ENCODE measurements at places on chromosomes 2 and 18.
A peak's percentile ranks its signal among the peaks of the same experiment; 100 is the strongest.

- no peak for DNase-seq
Observed at GRCh38 chr2:85797921-85798320, 44.1 kb downstream of the ATOH8 start.

GRCh38 chr18:44229693-44230108 lies 451.0 kb upstream of the SETBP1 start:
- peak; percentile 62 for DNase-seq

DNA sequence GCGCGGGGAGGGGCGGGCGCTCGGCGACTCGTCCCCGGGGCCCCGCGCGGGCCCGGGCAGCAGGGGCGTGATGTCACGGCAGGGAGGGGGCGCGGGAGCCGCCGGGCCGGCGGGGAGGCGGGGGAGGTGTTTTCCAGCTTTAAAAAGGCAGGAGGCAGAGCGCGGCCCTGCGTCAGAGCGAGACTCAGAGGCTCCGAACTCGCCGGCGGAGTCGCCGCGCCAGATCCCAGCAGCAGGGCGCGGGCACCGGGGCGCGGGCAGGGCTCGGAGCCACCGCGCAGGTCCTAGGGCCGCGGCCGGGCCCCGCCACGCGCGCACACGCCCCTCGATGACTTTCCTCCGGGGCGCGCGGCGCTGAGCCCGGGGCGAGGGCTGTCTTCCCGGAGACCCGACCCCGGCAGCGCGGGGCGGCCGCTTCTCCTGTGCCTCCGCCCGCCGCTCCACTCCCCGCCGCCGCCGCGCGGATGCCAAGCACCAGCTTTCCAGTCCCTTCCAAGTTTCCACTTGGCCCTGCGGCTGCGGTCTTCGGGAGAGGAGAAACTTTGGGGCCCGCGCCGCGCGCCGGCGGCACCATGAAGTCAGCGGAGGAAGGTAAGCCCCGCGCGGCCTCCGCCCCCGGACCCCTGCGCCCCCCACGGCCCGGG lies at the start of gene NFATC1:
Gene NFATC1 (plus strand): TSS at position 170 of the 644 bp plus-strand sequence. CDS start 295 bp downstream, at position 465.
- DNase-seq: no peak

DNA sequence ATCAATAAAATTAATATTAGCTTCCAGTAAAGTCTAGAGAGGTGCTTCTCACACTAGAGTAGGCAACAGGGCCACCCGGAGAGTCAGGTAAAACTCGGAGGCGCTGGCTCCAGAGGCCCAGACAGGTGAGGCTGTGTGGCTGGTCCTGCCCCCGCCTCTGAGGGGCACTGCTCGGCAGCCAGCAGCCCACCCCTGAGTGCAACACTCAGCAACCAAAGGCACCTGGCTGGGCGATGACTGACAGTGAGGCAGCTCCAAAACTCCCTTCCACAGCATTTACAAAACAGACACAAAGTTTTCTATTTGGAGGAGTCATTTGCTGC lies 138.8 kb upstream of the ID2 start:
- DNase-seq: no peak

DNA sequence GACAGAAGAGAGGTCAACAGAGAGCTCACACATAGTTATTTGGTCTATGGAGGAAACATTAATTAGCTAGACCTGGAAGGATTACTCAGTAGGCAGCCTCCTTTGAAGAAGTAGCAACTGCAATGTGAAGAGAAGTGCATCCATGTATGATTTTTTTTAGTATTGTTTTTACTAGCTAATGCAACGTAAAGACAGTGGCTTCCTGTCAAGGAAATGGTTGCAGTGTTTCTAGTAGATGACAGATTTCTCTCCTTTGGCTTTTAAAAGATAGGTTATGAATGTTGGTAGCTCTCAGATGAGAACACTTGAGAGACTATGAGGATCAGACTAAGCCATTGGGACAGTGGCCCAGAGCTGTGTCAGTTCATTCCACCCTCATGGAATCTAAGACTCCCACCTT lies 175.8 kb downstream of the AGPS start:
- DNase-seq: no peak

- no peak for DNase-seq
Observed at GRCh38 chr2:66794070-66794469, 359.1 kb downstream of the MEIS1 start.

GRCh38 chr2:763766-764525 lies 86.7 kb upstream of the TMEM18 start:
- DNase-seq: no peak

- no peak for DNase-seq
Observed at GRCh38 chr18:6509832-6510231, 95.1 kb upstream of the L3MBTL4 start.

DNA sequence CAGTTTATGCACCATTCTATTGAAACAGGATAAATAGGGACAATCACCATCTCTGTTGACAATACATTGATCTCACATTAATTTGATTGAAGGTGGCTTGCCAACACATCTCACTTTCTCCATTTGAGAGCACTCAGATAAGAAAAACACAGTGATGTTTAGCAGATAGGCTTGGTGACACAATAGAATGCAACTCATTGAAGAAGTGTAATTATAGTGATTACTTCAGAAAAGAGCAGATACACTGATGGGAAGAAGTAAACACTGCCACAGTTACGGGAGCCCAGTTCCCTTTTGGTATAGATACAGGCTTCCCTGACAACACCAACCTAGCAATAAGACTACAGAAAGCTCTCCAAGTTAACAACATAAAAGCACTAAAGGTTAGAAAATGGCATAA lies 89.1 kb downstream of the FIGN start:
- DNase-seq: no peak

DNA sequence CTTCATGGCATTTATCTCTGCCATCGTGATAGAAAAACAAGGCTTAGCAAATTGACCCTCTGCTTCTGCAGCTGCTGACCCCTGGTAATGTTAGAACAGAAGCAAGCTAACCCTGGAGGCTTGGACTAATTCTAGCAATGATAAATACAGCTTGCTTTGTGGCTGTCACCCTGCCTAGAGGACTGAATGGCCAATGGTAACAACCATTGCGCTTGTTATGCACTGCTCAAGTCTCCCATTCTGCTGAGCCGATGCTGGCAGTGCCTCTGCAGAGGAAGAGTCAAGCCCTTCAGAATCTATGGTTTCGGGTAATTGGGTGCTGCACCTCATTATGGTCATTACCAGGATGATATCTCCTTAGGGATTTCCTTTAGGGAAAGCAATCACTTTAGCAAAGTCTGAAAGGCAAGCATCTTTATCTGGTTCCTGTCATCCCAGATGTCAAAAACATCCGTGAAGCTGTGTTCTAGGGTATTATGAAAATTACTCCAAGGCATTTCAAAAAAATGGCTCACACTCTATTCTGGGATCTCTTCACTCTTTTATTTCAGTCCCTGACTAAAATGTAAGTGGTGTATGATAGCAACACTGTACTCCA lies 186.8 kb upstream of the DLGAP1 start:
- DNase-seq: no peak

DNA sequence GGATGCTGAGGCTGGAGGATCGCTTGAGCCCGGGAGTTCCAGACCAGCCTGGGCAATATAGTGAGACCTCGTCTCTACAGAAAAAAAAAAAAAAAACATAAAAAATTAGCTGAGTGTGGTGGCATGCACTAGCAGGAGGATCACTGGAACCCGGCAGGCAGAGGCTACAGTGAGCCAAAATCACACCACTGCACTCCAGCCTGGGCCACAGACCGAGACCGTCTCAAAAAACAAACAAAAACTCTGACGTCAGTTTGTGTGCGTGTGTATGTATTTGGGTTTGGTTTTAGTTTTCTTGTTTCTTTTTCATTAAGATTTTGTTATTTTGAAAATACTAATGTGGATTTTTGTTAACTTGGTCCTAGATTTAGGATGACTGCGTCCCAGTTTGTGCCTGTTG lies 19.0 kb downstream of the CEP68 start:
- DNase-seq: no peak

- no peak for DNase-seq
Observed at GRCh38 chr2:99183025-99183424, 2.0 kb downstream of the MRPL30 start.

- no peak for DNase-seq
Observed at GRCh38 chr2:203344667-203345066, 16.5 kb downstream of the ABI2 start.

GRCh38 chr2:69095305-69095704 lies 82.3 kb downstream of the ANTXR1 start:
- DNase-seq: no peak

- no peak for DNase-seq
Observed at GRCh38 chr2:15031745-15032240, 399.3 kb downstream of the LRATD1 start.

DNA sequence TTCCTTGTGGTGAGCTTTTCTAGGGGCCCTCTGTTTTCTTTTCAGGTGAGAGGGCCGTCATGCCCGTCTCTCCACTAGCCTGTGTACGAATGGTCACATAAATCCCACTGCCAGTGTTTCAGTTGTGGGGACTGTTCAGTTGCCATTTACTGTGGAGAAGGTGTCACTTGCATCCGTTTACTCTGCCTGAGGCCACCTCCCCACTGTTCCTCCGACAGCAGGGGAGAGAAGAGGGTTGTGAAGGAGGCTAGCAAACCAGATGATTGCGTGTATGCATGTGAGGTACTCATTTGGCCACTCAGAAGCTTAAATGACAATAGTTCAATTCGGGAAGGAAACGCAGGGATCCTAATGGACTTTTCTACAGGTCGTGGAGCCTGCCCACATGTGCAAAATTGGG lies 3.3 kb downstream of the MTCL1 start:
- DNase-seq: no peak

GRCh38 chr2:68789603-68790002 lies 55.0 kb downstream of the ARHGAP25 start:
- DNase-seq: no peak

DNA sequence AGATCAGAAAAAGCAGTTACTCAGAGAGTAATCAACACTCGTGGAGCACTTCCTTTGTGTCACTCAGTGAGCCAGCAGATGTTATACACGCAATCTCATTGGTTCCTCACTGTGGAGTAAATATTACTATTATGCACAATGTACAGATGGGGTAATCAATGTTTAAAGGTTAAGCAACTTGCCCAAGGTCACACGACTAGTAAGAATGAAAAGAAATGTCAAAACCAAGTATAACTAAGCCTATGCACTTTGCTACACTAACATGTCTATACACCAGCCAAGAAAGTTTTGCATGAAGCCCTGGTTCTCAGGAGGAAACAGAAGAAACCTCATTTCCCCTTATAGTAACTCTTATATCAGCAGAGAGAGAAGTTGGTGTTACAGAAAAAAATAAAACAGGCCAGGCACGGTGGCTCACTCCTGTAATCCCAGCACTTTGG lies 5.4 kb downstream of the METTL21A start:
- no peak for DNase-seq

- DNase-seq: no peak
Observed at GRCh38 chr2:200862532-200863000, 1.9 kb downstream of the CLK1 start.

GRCh38 chr2:227817850-227818674 lies 4.4 kb downstream of the CCL20 start:
- peak; percentile 36 for DNase-seq

DNA sequence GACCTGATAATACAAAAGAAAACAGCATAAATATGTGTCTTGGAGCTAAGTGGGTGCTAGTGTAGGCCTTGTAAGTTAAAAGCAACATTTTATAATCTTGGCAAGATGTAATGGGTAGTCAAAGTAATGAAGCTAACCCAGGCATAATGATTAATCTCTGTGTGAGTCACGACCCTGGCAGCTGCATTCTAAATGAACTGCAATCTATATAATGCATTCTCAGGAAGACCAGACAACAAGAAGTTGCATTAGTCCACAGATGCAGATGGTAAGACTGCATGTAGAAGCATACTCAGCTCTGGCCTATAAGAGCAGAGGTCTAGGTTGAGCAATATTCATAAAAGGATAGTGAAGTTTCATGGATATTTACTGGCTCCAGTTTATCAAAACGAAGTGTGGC lies 85.6 kb upstream of the ETAA1 start:
- no peak for DNase-seq

GRCh38 chr2:209988010-209988409 lies 14.4 kb upstream of the RPE start:
- DNase-seq: no peak

DNA sequence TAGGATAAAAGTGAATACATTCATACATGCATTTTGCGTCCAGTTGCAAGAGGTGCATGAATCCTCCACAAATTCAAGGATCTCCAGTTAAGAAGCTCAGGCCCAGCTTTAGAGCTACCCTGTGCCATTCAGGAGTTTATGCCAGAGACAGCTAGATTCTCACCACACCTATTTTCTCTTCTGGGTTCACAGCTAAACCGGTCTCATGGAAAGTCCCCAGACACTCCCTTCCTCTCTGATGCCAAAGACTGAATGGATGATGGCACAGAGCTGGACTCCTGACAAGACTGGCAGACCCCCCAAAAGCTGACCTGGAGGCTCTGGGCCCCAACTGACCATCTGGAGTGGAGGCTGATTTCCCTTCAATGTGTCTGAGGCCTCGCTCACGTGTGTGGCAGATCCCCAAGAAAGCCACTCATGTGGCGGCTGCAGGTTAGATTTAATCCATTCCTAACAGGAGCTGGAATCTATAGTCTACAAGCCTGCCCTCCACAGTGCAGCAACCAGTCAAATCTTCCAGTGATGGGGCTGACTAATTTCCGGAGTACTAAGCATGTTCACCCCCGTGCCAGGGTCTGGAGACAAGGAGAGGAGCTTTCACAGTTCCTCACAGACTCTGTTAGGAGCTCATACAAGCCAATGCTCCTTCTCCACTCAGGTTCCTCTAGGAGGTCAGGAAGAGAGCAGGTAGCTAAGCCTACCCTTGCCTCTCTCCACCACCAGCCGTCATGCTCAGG lies 257.1 kb downstream of the BCL11A start:
- DNase-seq: no peak

GRCh38 chr2:1501038-1501851 lies 88.0 kb downstream of the TPO start:
- DNase-seq: no peak

GRCh38 chr2:88765154-88765888 lies 73.8 kb downstream of the RPIA start:
- no peak for DNase-seq

- DNase-seq: no peak
Observed at GRCh38 chr2:16185801-16186272, 245.5 kb downstream of the MYCN start.

DNA sequence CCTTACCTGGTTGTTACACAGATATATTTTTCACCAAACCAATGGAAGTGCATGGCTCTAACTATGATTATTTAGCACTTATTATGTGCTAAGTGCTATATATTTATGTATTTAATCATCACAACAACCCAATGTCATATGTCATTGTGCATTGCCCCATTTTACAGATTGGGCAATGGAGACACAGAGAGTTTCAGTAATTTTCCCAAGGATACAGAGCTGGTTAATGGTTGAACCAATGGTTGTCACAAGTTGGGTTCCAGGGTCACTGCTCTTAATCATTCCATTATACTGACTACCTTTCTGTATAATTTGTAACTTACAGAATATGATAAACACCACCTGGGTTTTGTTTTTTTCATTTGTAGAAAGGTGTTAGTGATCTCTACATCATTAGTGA lies 29.2 kb downstream of the NOSTRIN start:
- no peak for DNase-seq

DNA sequence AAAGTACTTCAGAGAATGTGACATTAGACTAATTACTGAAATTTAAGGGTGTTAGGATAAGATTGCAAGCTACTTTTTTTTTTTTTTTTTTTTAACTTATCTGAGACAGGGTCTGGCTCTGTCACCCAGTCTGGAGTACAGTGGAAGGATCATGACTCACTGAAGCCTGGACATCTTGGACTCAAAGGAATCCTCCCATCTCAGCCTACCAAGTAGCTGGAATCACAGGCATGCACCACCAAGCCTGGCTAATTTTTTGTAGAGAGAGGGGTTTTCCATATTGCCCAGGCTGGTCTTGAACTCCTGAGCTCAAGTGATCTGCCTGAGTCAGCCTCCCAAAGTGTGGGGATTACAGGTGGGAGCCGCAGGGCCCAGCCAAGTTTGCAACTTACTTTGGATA lies 1246.0 kb upstream of the ZEB2 start:
- DNase-seq: no peak

Data from amygdala (tissue), 56 donors.